ENCODE measurements at places on chromosomes 6 and 20. TPM values are rescaled to one million over a fixed set of nuclear protein-coding genes. Genes with fewer than 3 reads are reported as not detected.

TREM2 gene
- 27.4 TPM for polyA plus RNA-seq

- H3K4me1 ChIP-seq = no peaks in the 10 kb centered on the region
- peak; percentile 46 for DNase-seq
- H3K27ac ChIP-seq = no peak overlapping the region
These were observed 153.9 kb upstream of the ENPP5 start for GRCh38 chr6:46324706-46325105.

DNA sequence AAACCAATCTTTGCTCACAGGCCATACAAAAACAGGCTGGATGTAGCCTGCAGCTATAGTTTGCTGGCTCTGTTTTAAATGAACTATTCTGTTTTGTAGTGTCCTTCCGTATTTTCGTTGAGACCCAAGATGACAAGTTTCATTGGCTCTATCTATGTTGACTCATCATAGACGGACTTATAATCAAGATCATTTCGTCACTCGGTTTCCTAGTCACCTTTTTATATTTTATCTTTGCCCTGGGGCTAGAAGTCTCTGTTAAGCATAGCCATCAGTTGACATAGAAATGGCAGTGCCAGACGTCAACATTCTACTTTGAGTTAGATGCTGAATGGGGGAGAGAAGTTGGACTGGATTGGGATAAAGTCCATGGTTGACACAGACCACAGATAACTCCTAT is 4.8 kb downstream of the PLEKHG1 start:
- no peaks in the 10 kb centered on the region for H3K36me3 ChIP-seq
- no peak for DNase-seq
- H3K27ac ChIP-seq = no peak overlapping the region
- H3K4me1 ChIP-seq = peaks cover 10% of the 10 kb centered on the region
- no peak overlapping the region for H3K4me3 ChIP-seq

ADGB gene
- 0.98 TPM for polyA plus RNA-seq

DPPA5 gene
- not detected for polyA plus RNA-seq

- H3K27me3 ChIP-seq = no peaks in the 10 kb centered on the region
These were observed 13.8 kb downstream of the BMP7 start for GRCh38 chr20:57252559-57253162.

ZNF335 gene
- polyA plus RNA-seq = 21.6 TPM

DNA sequence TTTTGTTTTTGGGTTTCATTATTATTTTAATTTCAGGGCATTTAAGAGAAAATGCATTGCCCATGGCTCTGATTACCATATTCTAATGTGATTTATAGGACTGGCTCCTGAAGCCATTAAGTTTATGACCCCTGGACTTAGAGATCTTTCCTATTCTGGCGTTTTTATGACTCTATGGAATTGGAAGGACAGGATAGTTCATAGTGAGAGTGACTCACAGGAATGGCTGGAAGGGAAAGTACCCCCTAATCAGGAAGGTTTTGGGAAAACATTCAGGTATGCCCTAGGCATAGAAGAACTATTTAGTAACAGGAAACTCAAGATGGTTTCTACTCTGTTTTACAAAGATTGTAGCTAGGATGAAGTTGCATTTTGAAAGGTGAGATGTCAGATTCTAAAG is 108.6 kb upstream of the SLC2A12 start:
- H3K36me3 ChIP-seq = no peaks in the 10 kb centered on the region
- H3K4me1 ChIP-seq = no peaks in the 10 kb centered on the region
- H3K27ac ChIP-seq = no peak overlapping the region

All from spinal cord (tissue), 10 donors.